ENCODE measurements at places on chromosomes 5 and 9.

GRCh38 chr5:821504-821903 is 29.3 kb downstream of the ZDHHC11 start:
- DNase-seq: no peak

DNA sequence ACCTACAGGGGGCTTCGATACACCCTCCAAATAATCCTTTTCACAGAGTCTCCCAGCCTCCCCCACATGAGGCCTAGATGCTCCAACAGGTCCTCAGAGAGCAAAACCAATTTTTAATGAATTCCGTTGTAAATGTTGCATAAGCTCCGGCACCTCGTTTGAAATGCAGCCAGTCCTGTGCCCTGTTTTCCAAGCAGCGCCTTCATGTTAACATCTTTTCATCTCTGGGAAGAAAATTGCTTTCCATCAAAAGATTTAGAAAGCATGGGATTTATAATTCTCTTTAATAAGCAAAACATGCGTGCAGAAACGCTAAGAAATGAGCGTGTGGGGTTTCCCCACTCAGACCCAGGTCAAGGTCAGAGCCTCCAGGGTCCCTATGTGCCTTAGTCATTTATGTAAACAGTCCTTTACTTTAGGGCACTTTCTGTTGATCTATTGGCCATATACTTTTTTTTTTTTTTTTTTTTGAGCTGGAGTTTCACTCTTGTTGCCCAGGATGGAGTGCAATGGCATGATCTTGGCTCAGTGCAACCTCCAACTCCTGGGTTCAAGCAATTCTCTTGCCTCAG is 177.5 kb upstream of the S1PR3 start:
- peak; percentile 38 for DNase-seq

DNA sequence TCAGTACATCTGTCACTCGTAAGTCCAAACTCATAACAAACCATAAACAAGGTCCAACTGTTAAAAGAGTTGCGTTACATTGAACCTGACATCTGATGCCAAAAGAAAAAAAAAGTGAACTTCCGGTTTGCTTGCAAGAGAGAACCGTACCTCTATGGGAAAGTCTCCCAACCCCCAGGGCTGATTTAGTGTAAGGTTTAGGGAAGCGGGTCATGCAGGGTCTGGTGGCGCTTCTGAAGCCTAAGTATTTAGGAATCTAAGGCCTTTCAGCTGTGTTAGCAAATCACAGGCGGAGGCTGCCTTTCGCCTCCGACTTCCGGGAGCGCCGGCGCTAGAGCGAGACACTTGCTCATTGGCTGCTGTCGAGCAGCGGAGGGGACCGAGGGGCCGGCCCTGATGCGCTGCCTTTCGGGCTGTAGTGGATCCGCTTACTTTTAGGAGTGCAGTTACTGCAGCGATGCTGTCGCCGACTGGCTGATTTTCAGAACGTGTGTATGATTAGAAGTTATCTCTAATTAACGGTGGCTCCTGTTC is 12.0 kb upstream of the GNPDA1 start:
- DNase-seq: peak; percentile 82

DNA sequence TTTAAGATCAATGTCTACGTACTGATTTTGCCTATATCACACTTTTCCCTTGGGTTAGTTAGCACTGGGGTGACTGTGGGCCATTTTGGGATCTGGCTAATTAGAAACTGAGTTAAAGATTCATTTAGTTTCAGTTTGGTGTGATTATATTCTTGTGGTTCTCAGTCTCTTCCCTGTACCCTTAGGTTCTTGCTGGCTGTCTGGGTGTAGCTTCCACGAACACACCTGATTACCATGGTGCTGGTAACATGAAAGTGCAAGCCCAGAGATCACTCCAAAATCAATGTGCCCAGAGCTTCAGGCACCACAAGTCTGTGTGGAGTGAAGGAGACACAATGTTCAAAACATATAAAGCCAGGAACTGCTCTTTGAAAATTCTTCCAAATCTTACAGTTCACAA is 248.1 kb downstream of the PDE4D start:
- DNase-seq: no peak

- no peak for DNase-seq
These were observed 8.5 kb downstream of the SNAPC3 start for GRCh38 chr9:15430920-15431844.

DNA sequence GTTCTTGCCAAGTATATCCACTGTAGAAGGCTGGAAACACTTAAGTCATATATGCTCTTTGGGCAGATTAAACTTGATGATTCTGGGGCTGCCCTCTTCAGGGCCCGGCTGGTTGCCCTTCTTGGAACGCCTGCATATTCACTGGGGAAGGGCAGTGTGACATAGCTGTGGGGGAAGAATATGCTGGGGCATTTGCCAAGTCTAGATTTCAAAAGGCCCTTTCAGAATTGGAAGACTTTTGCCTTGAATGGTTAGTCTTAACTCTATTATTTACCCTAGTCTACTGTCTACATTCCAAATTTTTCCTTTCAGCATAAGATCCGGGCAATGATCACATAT is 161.2 kb upstream of the PITX1 start:
- DNase-seq: peak; percentile 65

GRCh38 chr5:137888466-137888862 is 793 bp upstream of the PKD2L2 start:
- no peak for DNase-seq

DNA sequence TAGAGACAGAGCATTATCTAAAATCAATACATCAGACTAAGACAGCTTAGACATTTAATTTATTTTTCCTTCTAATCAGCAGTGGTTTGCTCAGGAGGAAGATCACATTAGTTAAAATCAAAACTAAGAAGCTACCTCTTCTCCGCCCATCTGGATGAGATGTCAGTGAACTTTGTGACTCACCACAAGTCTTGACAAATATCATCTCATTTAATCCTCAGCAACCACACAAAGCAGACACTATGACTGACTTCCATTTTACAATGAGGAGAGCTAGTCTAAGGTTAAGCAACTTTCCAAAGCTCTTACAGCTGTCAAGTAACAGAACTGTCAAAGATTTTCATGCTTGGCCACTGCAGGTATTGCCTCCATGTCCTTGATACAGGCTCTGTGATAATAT is 289.5 kb downstream of the DEPDC1B start:
- peak; percentile 7 for DNase-seq

- no peak for DNase-seq
These were observed 464.9 kb downstream of the TLE1 start for GRCh38 chr9:81224166-81225081.

GRCh38 chr5:149456597-149457392 is 77.7 kb upstream of the IL17B start:
- DNase-seq: no peak

- peak; percentile 99 for DNase-seq
These were observed 21.5 kb upstream of the MYO10 start for GRCh38 chr5:16957304-16958196.

DNA sequence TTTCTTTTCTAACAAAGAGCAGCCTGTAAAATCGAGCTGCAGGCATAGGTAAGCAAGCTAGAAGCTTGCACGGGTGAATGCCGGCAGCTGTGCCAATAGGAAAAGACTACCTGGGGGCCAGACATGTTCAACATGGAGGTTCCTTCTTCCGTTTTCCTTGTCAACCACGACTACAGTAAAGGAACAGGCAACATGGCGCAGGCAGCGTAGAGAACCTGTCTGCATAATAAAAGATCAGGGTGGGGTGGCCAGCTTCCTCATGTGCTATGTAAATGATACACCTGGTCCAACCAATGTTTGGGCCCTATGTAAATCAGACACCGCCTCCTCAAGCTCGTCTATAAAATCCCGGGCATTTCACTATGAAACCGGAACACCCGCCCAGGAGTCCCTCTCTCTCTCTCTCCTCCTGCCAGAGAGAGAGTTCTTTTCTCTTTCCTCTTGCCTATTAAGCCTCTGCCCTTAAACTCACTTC is 103.8 kb upstream of the LIFR start:
- DNase-seq: no peak

DNA sequence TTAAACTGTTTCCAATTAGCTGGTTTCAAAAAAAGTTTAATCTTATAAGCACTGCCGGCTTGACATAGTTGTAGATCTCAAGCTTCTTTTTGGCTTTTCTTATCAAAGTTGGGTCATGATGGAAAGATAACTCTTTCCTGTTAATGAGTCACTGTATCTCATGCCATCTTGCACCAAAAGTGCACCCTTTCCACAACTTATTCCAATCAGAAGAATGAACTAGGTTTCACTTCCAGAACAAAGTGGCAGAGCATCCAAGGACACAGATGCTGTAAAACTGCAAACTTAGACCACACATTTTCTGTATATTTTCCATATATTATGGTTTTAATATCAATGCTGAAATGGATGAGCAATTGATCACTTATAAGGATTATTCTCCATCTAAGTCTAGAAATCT is 198.2 kb downstream of the GLIS3 start:
- no peak for DNase-seq
